ENCODE measurements at places on chromosomes 3 and 15.
A peak's percentile ranks its signal among the peaks of the same experiment; 100 is the strongest.

GRCh38 chr15:39669241-39669640 is 88.4 kb downstream of the THBS1 start:
- no peak for DNase-seq

DNA sequence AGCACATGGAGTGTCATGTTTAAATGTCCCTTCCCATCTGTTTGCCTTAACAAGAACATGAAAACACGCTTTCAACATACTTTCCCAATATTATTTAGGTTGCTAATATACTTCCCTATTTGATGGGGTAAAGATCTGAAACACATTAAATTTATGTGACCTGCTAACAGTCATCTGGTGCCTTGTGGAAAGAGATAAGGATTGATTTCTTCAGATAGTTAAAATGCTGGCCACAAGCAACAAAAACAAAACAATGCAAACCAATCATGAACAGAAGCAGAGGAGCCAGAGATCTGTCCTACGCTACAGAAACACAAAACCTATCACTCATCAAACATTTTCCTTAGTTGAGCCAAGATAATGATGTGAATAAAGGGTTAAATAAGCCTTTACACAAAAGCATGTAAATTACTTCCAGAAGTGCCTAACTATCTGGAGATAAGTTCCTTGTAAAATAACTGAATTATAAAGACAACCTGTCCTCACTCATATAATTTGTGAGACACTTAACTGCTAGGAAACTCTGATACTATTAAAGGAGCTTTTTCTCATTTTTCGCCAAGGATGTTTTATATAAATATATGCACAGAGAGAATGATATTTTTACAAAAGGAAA is 109.9 kb downstream of the NSUN3 start:
- DNase-seq, result no peak

DNA sequence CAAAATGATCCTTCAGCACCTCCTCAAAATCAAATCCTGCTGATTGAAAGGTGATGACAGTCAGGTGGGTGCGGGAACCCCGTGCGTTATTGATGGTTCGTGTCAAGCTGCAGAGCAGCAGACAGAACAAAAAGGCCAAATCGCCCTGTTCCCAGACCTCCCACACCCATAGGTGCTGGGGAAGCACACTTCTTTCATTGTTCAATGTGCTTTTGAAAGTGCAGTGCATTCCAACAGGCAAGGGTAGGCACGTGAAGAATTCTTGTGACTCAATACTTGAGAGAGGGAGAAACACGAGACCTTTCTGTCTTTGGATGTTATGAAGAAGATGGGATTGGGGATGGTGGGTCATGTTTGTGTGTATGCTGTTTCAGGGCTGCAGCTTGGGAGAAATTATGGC is 514.0 kb downstream of the MCTP2 start:
- no peak for DNase-seq

- DNase-seq, result no peak
These were observed 587.4 kb upstream of the SGO1 start for GRCh38 chr3:20773320-20773984.

GRCh38 chr15:65612616-65612946 is 1.6 kb upstream of the INTS14 start:
- DNase-seq, result no peak

DNA sequence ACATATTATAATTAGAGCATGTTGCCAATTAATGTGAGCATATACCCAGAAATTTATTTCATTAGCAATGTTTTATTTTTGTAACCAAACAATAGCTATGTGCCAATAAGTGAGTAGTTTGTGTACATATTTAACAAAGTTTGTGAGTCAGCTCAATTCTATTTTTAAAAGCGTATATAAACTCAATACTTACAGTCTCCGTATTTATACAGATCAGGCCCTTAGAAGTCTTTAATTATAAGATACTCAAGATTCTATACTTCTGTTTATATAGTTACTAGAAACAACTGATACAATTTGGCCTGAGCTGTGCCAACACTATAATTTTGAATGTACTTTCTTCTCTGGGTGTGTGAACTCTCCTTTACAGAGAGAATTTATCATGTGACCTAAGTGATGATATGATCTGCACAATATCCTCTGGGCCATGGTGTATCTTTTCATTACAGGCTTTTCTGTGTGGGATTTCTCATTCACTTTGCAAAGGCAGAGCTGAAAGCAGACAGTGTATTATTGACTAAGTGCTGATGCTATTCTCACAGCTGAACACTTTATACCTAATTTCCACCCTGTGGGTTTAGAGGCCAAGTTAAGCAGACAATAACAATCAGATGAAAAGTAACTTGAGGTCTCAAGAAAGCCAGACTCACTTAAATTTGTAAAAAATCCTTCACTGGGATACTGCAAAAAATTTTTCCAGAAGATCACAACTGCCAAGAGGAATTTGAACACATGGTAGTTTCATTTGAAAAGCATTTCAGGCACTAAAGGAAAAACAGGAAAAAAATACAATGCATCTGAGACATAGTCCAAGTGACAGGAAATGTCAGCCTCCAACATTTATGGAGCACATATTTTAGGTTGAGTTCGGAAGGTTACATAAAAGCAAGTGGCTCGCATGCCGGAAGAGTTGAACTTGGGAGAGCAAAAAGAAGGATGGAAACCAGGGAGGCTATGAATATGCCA is 277.9 kb upstream of the SEMA6D start:
- DNase-seq, result no peak

- DNase-seq, result no peak
These were observed 321.8 kb upstream of the STAC start for GRCh38 chr3:36058404-36059030.

- DNase-seq, result peak; percentile 62
These were observed 223.3 kb downstream of the FOXP1 start for GRCh38 chr3:71360180-71360579.

DNA sequence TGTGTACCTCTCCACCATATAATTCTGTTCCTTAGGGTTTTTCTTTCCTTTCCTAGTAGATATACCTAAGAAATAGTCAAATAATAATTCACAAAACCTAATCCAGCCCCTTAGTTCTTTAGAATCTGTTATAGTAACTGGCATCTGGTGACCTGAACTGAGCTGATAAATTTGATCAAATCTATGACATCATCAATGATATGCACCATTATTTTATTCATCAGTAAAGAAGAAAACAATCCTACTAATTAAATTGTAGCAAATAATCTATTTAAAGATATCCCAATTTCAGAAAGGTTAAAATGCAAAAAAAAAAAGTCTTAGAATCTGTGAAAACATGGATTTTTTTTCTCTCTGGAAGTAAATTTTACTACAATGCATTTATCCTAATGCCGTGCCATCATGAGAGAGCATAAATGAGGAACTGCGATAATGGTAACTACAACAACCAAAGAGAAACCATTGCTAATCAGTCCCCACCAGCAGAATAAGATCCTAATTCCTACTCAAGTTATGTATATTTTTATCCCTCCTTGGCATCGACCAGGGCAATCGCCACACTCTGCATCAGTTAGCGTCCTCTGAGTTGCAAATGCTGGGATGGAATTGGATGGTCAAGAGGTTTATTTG is 6.6 kb upstream of the MNS1 start:
- no peak for DNase-seq

DNA sequence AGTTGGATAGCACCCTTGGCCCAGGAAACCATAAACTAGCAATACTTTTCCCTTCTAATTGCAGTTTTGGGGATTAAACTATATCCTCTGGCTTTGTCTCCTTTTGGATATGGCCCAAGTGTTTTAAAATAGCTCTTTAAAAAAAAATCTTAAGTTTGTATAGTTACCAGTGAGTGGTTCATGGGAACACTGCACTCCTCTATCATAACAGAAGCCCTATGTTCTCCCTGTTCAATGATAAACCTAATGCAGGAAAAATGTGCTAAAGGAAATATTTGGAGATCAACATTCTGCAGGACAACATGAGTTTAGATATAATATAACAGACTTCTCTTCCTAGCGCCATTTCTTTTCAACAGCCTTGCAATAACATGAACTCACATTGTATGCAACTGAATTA is 13.1 kb downstream of the MRPL47 start:
- DNase-seq, result no peak

DNA sequence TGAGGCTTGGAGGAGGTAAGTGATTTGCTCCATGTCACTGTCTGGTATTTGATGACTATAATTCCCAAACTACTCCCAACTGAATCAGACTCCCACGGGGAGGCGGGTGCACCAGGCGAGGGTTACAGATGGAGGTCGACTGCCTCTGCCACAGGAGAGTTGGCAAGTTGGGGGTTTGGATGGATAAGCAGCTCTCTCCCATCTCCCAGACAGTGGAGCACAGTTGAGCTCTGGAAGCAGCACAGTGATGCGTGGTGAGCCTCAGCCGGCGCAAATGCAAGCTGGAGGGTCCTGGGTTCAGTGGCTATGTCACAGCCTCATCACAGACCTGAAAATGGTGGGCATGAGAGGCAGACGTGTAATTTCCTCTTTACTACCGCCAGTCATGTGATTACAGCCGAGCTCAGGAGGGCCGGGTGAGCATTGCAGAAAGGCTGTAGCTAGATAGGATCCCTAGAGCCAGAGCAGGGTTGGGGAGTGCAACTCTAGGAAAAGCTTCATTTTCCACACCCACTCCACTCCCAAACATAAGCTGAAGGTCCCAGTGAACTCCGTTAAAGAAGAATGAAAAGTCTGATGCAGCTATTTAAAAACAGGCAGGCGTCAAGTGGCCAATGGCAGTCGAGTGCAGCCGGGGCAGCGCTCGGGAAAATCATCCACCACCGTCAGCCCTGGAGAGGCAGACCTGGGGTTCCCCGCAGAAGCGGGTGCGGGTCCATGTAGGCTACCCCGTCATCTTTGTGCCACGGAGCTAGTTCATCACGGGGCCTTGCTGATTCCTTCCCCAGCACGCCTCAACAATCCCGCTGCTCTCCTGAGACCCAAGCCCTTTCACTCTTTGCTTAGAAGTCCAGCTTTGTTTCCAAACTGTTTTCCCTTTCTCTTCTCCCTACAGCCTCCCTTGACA is 33.3 kb upstream of the VPS8 start:
- no peak for DNase-seq

DNA sequence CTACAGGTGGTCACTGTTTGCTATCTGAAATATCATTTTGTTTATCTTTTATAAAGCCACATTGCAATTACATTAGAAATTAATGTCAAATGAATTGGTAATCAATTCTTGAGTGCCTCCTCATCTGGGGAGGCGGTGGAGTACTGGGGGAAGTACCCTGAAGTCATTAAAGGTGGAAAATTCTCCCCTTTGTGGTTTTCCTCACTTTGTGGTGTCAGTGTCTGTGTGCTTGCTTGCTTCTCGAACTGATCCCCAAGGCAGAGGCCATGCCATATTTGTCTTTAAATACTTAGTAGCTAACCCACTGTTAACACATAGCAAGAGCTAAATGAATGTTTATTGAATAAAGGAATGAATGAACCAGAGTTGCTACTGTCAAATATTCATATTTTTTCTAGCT is 40.5 kb upstream of the CCK start:
- DNase-seq, result no peak

GRCh38 chr3:187747506-187747905 is 2.2 kb upstream of the BCL6 start:
- DNase-seq, result no peak

GRCh38 chr3:81764665-81765064 is 3.2 kb upstream of the GBE1 start:
- no peak for DNase-seq

DNA sequence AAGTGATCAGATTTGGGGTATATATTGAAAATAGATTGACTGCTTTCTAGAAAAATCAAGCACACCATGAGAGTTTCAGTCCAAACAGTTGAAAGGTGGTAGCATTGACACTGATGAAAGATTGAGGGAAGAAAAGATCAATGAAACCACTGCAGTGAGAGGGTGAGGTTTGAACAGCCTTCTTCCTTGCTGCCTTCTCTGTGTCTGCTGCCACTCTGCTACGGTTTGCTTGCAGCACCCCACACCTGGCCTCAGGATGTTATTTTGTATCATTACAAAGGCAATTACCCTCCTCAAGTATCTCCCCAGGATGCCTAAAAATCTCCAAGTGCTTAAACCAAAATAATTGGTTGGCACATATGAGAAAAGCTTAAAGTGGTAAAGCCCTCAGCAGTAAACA is 683.6 kb upstream of the ARPP21 start:
- no peak for DNase-seq

- peak; percentile 72 for DNase-seq
These were observed at the start of gene IL5RA for GRCh38 chr3:3110299-3110630. IL5RA (minus strand) TSS chr3:3110374; CDS start chr3:3104984, 5,390 bp downstream.

DNA sequence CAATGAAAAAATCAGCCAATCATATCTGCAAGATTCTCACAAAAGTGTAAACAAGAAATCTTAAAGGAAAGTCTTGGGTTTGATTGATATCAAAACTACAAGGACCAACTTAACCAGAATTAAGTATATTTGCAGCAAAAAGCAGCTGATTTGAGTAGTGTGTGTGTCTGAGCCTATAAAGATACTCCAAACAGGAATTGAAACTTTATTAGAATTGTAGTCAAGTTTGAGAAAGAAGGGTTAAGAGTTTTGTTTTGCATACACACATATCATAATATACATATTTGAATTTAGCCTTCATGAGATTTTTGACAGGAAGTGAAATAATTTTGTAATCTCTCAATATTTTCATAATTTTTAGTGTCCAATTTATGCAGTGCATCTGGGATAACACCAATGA is 300.1 kb downstream of the NAALADL2 start:
- no peak for DNase-seq

GRCh38 chr3:179166561-179167201 is 18.5 kb downstream of the PIK3CA start:
- DNase-seq, result peak; percentile 15

GRCh38 chr3:177679568-177680471 is 482.5 kb upstream of the TBL1XR1 start:
- DNase-seq, result no peak

DNA sequence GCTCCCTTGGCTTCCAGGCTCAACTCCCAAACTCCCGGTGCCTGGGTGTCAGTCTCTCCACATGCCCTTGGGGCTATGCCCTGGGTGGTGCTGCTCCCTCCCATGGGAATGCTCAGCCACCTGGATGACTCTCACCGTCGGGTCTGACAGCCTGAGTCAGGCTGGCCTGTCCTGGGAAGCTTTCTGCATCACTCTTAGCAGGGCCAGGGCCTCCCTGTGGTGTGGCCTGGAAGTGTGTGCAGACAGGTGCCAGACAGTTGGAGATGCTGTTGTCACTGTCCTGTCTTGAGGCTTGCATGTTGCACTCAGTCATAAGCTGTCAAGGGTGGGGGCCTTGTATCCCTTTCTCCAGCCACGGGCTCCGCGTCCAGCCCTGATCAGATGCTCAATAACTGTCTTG is 71.7 kb downstream of the GABRG3 start:
- no peak for DNase-seq

- no peak for DNase-seq
These were observed 307.7 kb upstream of the KCNH8 start for GRCh38 chr3:18840535-18841137.

DNA sequence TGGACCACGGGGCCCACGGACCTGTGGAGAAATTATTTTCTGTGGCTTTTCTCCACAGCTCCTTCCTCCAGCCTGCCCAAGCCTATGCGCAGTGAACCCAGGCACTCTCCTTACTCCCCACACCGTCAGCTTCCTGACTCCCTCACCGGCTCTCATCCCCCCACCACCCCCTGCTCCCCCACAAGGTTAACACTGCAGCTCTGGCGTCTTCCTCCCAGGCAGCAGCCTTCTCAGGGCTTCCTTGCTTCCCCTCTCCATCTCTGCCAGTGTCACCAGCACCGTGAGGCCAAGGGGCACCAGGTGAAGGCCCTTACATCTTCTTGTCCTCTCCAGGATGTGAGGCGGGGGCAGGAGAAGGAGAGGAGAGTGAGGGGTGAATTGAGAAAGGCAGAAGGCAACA is 168.3 kb upstream of the TLE3 start:
- DNase-seq, result no peak

Data from B cell (primary cell).